ENCODE measurements at places on chromosomes 3 and 15.

GRCh38 chr15:42419369-42419768 lies 60.1 kb downstream of the CAPN3 start:
- DNase-seq: no peak

DNA sequence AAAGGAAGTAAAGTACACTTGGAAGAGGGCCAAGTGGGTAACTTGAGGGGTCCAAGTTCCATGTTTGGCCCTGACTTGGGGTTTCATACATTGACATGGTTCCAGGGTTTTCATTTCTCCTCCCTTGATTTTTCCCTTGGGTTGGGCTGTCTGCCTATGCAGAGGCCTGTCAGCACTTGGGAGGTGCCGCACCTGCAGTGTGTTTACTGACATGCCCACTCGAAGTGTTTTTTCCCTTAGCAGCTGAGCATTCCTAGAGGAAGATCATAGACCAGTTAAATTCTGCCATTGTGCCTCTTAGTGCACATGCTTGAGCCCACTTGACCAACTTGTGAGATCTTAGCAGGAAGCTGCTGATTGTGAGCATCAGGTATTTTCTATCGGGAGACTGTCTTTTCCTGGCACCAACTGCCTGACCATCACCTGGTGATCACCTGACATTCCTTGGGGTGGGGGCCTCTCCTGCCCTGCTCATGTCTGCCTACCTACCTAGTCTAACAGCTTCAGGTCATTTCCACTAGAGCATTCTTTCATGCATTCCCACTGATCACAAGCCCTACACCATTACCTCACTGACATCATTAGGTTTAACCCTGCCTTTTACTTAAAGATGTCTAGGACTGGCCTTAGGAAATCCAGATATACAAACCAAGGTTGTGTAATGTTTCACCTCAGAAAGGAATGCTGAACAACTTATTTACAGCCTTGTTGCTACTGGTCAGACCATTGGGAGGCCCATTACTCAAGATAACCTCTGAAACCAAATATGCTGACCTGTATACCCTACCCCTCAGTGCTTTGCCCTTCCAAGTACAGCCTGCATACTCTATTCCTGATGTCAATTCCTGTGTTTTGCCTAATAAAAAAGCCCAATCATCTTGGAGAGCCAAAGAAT lies 68.3 kb downstream of the CD47 start:
- DNase-seq: no peak

DNA sequence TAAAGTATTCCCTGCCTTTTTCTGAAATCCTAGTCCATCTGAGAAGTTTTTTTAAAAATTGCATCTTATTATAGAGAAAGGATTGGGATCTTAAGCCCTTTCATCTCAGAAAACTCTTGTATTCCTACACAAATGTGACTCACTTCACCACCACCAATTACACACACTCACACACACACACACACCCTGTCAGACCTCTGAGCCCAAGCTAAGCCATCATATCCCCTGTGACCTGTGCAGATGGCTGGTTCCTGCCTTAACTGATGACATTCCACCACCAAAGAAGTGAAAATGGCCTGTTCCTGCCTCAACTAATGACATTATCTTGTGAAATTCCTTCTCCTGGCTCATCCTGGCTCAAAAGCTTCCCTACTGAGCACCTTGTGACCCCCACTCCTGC lies 1181.9 kb downstream of the ROBO2 start:
- DNase-seq: no peak

- no peak for DNase-seq
These were observed 24.2 kb downstream of the PSMD6 start for GRCh38 chr3:63998852-63999754.
